ENCODE measurements at places on chromosomes 13 and 19.
A peak's percentile ranks its signal among the peaks of the same experiment; 100 is the strongest.

DNA sequence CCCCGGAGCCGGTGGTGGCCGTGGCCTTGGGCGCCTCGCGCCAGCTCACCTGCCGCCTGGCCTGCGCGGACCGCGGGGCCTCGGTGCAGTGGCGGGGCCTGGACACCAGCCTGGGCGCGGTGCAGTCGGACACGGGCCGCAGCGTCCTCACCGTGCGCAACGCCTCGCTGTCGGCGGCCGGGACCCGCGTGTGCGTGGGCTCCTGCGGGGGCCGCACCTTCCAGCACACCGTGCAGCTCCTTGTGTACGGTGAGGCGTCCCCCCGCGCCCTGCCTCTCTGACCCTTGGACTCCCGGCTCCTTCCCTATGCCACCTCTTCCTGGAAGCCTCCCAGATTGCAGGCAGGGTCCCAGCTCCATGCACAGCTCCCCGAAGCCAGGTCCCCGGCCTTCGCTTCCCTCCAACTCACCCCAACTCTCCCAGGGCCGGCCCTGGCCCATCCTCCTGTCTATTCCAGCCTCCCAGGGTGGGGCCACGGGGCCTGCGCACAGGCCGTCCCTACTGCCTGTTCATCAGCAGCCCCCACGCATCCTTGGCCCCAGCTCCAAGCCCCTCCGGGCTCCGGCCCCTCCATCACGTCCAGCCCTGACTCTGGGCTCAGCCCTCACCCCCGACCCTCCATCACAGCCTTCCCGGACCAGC is 1.7 kb downstream of the MADCAM1 start:
- DNase-seq: no peak

- DNase-seq: no peak
Observed at GRCh38 chr19:35038623-35039512, 2.7 kb upstream of the HPN start.

DNA sequence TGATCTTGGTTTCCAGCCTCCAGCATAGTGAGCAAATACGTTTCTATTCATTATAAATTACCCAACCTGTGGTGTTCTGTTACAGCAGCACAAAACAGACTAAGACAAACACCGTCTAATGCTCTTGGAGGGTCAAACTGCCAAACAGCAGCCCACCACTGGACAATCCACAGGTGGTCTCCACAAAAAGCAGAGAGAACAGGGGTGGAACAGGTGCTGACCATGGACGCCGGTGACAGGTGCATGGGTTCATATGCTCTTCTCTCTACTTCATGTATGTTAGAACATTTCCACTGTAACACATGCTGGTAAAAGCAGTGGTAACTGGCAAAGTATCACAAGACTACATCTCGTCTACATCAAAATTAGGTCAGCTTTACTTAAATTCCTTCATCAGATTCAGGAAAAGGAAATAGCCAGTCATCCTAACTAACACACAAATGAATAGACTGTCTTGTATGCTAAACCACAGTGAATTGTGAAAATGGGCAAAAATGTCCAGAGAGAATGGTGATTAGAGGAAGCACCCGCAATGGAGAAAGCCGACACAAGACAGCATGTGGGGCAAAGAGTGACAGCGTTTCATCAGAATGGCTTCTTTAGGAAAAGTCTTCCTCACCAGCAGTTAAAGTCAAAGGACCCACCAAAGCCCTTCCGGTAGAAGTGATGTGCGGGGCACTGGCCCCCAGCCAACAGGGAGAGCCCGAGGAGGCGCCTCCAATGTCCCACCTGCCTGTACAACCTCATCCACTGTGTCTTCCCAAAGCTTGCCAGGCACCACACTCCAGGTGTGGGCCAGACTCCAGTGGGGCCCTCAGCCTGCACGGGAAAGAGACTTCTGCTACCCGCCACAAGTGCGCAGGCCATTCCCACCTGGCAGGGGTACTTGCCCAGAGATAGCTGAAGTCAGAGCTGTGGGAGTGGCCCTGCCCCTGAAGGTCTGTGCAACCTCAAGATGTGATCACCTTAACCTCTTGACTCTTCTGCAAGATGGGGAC is 6.5 kb downstream of the CARS2 start:
- DNase-seq: no peak

GRCh38 chr13:98664047-98664446 is 87.1 kb upstream of the STK24 start:
- peak; percentile 13 for DNase-seq

GRCh38 chr19:11088506-11089253 is 583 bp upstream of the LDLR start:
- DNase-seq: no peak

DNA sequence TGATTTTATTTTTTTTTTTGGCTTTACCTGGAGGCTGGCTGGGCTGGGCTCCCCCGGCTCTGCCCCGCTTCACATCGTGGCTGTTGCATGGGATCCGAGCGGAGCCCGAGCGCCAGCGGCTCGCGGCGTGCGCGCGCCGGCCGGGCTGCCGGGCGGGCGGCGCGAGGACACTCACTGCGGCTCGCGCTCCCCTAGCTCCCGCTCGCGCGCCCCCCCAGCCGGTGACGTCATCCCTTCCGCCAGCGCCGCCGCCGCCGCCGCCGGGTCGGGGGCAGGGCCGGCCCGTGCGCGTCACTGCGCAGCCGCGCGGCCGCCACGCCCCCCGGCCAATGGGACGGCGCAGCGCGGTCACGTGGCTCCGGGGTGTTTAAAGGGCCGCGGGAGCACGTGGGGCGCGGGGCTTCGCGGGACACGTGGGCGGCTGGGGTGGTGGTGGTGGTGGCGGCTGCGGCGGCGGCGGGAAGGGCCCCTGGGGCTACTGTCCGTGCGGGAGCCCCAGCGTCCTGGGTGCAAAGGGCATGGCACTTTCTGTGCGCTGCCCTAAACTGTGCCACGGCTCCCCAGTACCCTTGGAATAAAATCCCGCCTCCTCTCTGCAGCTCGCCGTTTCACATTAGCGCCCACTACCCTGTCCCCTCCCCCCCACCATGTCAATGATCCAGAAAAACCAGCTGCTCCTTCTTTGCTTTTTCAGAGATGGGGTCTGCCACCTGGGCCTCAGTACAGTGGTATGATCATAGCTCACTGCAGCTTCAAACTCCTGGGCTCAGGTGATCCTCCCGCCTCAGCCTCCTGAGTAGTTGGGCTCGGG is at the start of gene PTPRS:
Gene PTPRS (minus strand): TSS at position 176 of the 811 bp plus-strand sequence. CDS start 54,672 bp downstream, outside the sequence.
- peak; percentile 79 for DNase-seq

DNA sequence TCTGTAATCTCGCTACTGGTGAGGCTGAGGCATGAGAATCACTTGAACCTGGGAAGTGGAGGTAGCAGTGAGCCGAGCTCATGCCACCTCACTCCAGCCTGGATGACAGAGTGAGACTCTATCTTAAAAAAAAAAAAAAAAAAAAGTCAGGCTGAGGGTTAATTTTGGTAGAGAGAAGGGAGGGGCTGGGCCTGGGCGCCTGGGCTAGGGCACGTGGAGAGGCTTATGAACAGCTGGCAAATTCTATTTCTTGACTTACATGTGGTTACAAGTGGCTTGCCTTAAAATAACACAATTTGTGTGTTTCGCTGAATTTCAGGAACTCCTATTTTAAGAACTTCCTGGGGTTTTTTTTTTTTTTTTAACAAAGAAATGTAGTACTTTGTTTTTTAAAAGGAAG is 47.6 kb upstream of the MAP3K10 start:
- no peak for DNase-seq

GRCh38 chr19:36377541-36378178 is 1.3 kb downstream of the ZFP14 start:
- no peak for DNase-seq

GRCh38 chr13:97246596-97247158 is 24.5 kb downstream of the MBNL2 start:
- no peak for DNase-seq

GRCh38 chr19:53553865-53554791 is 16.2 kb downstream of the ZNF331 start:
- DNase-seq: peak; percentile 51

DNA sequence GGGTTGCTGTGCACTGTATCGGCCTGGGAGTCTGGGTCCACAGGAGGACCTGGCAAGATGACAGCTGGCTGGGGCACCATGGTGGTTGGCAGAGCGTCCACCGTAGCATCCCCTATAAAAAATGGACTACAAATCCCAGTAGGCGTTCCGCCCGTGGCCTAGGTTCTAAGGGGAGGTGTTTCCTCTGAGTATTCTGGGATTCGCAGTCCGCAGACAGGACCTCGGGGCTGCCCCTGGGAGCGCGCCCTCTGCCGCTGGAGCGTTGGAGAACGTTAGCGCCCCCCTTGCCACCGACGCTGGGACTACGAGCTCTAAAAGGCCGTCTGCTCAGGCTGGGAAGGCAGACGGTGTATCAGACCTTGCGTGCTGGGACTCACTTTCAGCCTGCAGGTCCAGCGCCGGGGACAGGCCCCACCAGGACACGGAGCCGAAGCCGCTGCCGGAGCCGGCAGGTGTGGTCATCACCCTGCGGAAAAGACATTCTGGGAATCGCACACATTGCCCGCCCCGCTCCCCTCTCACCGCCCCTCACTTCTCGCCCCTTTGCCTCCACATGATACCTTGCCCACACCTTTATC is 372 bp downstream of the DNAAF3 start:
- peak; percentile 84 for DNase-seq

Measured in trophoblast cell (in vitro differentiated cells and primary cell).